ENCODE measurements at places on chromosomes 2 and 18.

DNA sequence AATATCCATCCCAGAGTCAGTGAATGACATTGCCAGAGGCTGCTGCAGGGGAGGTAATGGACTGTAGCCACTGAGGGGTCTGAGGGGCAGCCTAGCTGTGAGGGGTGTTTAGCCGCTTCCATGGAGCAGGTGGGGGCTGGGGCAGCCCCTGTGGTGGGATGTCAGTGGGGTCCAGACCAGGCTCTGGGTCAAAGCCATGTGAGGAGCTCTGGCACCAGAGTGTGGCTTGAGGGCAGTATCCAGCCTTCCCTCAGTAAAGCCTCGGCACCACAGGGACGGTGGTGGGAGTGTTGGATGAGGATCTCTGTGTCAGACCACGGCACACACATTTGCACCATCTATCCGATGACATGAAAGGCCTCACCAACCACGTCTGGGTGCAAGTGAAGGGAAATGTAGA is 85.0 kb downstream of the INHBB start:
- DNase-seq: no peak

DNA sequence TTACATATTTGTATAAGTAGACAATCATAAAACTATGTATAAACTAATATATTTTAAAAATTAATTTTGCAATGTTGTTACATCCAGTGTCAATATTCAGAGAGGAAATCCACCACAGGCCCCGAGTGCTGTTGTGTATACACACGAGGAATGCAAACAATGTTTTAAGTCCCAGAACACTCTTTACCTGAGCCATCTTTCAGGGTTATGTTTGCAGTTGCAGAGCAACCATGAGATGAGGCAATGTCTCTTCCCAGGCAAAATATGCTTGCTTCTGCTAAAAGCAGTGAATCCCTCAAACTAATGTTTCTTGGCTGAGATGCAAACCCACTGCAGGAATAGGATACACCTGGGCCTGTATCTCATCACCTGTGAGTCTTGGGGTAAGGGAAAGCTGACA is 91.3 kb downstream of the ASXL2 start:
- no peak for DNase-seq

- no peak for DNase-seq
These were observed 6.2 kb upstream of the GORASP2 start for GRCh38 chr2:170922634-170923494.

DNA sequence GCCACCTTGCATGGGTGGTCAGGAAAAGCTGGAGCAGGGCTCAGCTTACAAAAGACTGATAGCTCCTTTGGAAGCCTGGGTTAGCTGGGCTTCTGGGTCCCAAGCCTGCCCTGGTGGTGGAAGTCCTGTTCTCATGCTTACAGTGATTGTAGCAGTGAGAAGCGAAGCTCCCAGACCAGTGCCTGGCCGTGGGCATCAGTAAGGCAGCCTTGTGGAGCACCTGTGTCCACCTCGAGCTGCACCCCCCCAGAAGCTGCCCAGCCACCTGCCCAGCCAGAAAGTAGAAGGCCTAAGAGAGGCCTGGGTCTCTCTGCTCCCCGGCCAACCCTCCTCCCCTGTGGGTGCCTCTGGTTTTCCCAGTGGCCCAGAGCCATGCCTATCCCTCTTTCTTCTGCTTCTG is 10.5 kb downstream of the GLI2 start:
- DNase-seq: no peak

- DNase-seq: no peak
These were observed 134.5 kb upstream of the CAB39 start for GRCh38 chr2:230578106-230578505.

DNA sequence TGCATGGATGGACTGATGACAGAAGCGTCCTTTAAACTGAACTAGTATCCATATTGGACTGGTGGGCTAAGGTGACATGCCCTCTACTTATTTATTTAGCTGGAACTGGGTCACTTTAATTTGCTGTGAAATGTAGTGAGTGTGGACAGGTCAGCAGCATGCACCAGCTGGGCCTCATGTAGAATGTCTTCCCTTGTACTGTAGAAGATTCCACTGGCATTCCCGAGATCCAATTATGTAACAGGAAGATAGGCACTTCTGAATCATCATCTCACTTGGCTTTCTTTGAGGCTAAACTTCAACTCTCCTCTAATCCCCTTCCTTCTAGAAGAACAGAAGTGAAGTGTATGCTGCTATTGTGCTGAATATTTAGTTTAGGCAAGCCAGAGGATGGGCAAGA is 296.2 kb downstream of the SLC8A1 start:
- DNase-seq: no peak

- DNase-seq: no peak
These were observed 7.6 kb upstream of the TNS1 start for GRCh38 chr2:218010140-218010983.
